SJSA1 (cell line): ENCODE measurements at places on chromosomes 16 and 17.

DNA sequence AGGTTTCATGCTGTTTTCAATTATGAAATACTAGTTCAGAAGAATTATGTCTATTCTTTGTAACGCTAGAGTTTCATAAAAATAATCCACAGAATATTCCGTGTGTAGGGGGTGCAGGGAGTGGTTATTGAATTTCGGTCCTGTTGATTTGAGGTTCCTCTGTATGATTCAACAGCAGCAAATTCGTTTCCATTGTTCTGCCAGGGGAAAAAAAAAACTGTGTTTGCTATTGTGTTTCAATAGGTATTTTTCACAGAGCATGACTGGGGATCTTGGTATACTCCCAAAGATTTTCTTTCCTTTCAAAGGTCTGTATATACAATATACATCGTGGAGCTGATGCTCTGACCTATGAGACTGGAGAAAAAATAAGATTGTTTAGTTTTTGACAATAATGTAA, 15.8 kb downstream of the SHISA9 start:
- DNase-seq = no peak

DNA sequence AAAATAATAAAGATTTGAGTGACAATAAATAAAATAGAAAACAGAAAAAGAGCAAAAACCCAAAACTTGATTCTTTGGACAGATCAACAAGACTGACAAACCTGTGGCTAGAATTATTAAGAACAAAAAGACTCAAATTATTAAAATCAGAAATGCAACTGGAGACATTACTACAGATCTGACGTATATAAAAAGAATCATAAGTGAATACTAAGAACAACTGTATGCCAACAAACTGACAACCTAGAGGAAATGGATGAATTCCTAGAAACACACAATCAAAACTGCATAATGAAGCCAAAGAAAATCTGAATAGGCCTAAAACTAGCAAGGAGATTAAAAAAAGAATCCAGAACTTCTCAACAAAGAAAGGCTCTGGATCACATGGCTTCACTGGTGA, 47.4 kb downstream of the NETO2 start:
- DNase-seq = no peak

- DNase-seq = no peak
These were observed 1542.6 kb upstream of the CDH8 start for GRCh38 chr16:63578791-63579190.

GRCh38 chr17:76139801-76140660, 1.0 kb downstream of the FOXJ1 start:
- no peak for DNase-seq

- DNase-seq = no peak
These were observed 7.7 kb upstream of the SLFN12L start for GRCh38 chr17:35545150-35545549.

GRCh38 chr17:65498816-65499215, 62.6 kb downstream of the AXIN2 start:
- DNase-seq = no peak

- no peak for DNase-seq
These were observed 32.3 kb downstream of the SLC7A5 start for GRCh38 chr16:87836844-87837581.

DNA sequence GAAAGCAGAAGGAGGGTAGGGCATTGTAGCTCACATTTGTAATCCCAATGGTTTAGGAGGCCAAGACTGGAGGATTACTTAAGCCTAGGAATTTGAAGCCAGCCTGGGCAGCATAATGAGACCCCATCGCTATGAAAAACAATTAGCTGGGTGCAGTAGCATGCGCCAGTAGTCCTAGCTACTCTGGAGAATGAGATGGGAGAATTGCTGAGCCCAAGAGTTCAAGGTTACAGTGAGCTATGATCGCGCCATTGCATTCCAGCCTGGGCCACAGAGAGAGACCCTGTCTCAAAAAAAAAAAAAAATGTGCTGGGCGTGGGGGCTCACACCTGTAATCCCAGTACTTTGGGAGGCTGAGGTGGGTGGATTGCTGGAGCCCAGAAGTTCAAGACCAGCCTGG, 5.0 kb downstream of the ATF7IP2 start:
- no peak for DNase-seq

DNA sequence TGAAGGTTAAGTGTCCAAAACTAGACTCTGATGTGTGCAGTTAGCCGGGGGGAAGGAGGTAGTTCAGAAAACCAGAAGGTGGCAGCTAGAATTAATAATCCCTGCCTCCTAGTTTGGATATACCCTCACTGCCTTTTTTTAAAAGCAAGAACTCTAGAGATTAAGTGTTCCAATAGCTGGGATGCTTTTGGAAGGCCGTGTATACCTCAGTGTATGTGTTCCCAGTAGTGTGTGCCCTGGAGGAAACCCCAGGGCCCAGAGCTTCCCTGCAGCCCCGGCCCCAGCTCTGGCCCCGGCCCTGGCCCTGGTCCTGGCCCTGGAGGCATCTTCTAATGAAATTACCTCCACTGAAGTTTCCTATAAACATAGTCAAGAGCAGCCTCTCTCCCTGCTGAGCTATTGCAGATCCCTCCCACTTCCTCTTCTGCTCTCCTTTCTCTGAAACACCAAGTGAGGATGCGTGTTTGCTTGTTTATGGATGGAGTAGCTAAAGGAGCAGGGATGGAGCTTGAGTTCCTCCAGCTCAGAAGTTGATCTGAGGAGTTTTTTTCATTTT, 130.7 kb downstream of the PRKCA start:
- DNase-seq = no peak

- peak; percentile 87 for DNase-seq
These were observed 307.7 kb downstream of the WWOX start for GRCh38 chr16:78407191-78407590.

- no peak for DNase-seq
These were observed 48.5 kb downstream of the RAI1 start for GRCh38 chr17:17729620-17730249.

DNA sequence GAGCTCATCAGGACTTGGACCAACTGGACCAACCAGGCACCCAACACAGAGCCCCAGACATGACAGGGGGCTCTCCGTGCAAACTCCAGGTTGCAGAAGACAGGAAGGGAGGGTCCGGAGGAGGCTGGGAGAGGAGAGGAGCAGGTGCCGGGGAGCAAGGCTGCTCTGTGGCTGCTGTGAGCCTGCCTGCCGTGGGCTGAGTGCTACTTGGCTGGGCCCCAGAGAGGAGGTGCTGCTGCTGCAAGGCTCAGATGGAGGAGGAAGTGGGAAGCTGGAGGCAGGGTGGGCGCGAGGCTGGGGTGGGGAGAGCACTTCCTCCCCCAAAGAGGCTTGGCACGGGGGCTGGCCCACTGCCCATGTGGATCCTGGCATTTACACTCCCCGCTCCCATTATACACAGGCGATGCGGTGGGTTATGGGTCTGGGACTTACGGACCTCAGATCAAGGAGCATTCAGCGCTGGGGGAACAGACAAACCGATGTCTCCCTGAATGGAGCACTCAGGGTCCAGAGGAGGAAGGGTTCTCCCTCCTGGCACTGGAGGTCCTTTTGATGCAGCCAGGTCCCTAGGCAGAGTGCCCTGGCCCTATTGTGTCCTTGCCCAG, 15.9 kb downstream of the EPOP start:
- DNase-seq = no peak

DNA sequence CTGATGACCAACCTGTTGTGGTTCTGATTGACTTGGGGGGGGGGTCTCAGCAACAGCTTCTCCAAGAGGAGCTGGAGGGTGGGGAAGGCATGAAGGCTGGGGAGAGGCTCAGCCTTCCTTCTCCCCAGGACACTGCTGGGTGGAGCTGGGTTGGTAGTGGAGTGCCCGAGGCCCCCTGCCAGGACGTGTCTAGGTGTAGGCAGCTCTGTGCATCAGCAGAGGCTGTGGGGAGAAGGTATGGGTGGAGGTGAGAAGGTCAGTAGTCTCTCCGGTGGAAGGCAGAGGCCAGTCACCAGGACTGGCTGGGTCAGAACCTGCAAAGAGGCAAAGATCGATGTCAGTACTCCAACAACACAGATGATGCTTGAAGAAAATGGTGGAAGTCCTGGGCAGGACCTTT, 3.9 kb downstream of the CHAD start:
- no peak for DNase-seq

GRCh38 chr17:74126179-74126900, 77.1 kb upstream of the RPL38 start:
- DNase-seq = no peak

- no peak for DNase-seq
These were observed 5.1 kb upstream of the SCNN1B start for GRCh38 chr16:23296994-23297393.

DNA sequence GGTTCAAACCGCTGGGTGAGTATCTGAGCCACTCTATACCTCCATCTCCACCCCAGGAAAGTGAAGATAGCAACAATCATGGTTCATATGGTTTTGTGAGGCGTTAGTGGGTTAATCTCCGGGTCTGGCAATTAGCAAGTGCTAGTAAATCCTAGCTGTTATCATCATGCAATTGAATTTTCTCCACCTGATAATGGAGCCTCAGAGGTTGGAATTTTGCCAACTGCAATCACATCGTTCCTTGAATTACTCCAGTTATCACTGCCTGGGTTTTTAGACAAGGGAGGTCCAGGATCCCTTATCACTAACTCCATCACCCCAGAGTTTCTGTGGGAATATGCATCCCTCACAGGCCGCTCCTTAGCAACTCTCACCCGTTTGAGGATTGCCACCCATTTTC, 311.5 kb downstream of the RBFOX1 start:
- no peak for DNase-seq

DNA sequence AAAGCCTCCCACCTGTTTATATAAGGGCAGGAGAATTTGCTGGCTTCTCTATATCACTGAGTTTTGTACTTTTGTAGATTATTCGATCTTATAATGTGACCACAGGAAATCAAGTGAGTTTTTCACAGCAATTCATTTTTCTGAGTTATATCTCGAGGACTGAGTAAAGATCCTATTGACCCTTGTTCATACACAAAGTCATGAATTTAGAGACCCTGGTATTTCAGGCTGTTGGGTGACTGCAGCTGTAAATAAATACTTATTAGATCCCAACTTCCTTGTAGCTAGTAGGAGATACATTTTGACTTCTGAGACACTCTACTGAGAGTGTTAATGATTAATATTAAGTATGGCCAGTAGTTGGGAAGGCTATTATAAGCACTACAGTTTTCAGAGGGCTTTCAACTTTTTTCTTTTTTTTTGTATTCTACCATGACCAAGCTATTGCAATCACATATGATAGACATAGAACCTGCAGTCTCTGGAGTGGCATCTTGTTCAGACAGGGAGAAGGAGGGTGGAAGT, 3.2 kb upstream of the KRT20 start:
- DNase-seq = no peak

- DNase-seq = peak; percentile 67
These were observed 76.0 kb downstream of the ABCC1 start for GRCh38 chr16:16025214-16025968.

DNA sequence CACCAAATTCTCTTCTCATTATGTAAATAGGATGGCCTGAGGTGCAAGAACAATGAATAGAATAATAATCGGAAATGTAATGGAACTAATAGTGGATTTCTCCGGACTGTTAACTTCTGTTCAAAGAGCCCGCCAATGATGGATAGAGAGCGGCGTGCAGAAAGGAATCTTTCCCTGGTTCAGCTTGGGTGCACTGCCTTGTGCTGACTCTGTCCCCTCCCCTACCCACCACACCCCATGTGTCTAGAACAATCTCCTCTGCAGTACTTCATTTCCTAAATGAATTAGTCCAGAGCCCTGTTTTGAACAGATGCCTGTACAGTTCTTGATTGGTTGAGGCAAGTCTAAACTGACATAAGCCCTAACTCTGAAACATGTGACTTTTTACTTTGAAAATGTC, 125.4 kb downstream of the CDH13 start:
- DNase-seq = no peak

GRCh38 chr16:2223942-2224486, 623 bp downstream of the E4F1 start:
- DNase-seq = no peak

DNA sequence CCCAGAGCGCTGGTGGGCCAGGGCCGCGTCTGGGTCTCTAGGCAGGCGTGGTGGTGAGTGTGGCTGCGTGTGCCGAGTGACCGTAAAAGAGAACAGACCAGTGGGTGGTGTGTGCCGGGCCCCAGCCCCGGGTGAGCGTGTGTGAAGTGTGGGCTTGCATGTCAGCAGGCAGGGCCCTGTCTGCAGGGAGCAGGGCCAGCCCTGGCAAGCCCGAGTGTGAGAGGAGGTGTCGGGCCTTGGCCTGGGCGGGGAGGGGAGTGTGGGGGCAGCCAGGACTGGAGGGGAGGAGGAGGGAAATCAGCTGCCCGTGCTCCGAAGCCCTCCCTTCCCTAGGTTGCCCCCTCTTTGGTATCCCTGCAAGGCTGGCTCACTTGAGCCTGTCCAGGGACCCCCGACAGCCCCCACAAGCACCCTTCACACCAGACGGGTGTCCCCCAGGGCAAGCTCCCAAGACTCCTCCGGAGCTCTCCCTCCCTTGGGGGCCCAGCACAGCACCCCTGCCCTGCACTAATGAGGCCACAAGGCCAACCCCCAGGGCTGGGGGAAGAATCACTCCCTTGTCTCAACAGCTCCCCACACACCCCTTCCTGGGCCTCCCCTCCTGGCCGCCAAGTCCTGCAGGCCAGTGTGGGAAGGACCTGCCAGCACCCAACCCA, 1.9 kb downstream of the USH1G start:
- DNase-seq = no peak
